ENCODE measurements at places on chromosomes 6 and 20.

DNA sequence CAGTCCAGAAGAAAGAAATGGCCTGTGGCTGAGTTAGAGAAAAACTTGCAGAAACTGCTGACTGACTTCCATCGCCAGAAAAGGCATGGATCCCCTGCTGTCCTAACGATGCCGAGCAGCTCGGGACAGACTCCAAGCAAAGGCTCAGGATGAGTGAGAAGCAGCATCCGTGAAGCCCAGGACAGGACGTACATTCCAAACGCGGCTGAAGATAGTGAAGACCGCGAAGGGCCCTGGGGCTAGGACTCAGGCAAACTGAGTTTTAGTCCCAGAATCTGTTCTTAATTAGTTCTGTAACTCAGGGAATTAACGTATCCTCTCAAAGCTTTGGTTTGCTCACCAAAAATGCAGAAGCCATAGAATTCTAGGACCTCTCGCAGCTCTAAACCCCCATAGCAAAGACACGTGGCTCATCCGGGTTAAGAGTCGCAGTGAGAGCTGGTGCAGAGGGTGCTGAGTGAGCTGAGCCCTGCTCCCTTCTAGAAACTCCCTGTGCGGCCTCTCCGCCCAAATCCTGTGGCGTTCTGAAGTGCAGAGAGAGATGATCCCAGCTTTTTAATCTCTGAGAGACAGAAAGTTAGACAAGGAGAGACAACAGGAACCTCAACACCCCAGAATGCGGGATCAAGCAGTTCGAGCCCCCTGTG, 132.9 kb upstream of the THBS2 start:
- DNase-seq = no peak

DNA sequence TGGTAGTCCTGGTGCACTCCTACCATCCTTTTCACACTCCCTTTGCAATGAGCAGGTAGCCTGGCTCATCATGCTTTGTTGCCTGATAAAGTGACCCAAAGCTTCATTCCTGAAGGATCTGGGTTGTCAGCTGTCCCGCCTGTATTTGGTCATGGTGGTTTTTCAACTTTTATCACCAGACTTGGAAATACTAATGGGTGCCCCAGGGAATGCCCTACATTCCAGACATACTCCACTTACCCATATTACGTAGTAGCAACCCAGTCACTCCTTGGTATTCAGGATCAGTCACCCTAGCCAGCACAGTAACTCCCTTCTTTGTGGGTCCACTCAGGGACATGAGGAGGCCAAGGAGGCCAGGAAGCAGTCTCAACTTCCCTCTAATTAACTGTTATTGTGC, 199.2 kb downstream of the MAFB start:
- no peak for DNase-seq

GRCh38 chr20:47057661-47058060, 163.0 kb downstream of the EYA2 start:
- DNase-seq = no peak

- no peak for DNase-seq
Measured at GRCh38 chr6:144317736-144318135, 32.6 kb downstream of the UTRN start.

- DNase-seq = no peak
Measured at GRCh38 chr6:87700397-87701343, 1.4 kb downstream of the AKIRIN2 start.

DNA sequence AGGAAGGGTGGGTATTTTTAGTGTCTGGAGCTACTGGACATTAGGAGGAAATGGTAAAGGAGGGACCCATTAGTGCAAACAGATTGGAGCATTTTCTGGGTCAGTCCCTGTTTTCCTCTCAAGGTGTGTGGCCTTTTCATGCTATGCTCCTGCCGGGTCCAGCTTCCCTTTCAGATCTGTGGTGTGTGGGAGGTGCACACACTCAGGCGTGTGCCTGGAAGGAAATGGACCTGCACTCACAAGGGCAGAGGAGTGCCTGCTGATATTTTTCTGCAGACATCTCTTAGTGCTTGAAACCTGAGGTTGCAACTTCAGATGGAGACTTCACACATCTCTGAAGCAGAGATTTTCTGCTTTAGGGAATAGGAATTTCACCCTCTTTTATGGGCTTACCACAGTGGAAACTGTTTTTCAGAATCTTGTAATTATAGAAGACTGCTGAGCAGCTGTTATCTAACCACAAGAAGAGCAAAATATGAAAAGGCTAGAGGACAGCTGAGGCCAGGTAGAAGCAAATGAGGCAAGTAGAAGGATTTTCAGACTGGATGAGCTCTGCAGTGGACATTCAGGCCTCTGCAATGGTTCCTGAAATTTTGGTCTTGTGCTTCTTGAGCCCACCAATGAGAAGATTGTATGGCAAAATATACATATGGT, 764.3 kb downstream of the QKI start:
- DNase-seq = no peak

- DNase-seq = no peak
Measured at GRCh38 chr6:104698979-104699378, 160.7 kb downstream of the HACE1 start.

- DNase-seq = peak; percentile 61
Measured at GRCh38 chr20:10653599-10654249, 20.1 kb downstream of the JAG1 start.

- peak; percentile 58 for DNase-seq
Measured at GRCh38 chr6:109440331-109441068, at the start of the genes PPIL6 and SMPD2. Gene PPIL6, minus strand, starts transcription at chr6:109440628. Its CDS starts 38 bp downstream, at chr6:109440590. Gene SMPD2, plus strand, starts transcription at chr6:109440724. Its CDS starts 398 bp downstream, at chr6:109441122.

DNA sequence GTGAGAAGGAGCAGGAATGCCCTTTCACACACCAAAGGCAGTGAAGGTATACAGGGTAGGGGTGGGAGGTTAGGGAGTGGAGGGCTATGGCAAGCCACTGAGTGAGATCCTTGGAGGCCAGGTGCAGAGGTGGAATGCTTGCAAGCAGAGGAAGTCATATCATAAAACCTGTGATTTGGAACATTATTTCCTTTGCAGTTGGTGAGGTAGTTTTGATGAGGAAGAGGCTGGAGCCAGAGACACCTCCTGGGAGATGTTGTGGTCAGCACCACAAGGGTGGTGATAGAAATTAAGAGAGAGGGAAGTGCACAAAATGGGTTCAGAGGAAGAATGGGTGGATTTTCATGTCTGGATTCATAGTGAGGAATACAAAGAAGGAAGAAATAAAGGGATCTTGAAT, 73.0 kb downstream of the PLCB4 start:
- DNase-seq = no peak

DNA sequence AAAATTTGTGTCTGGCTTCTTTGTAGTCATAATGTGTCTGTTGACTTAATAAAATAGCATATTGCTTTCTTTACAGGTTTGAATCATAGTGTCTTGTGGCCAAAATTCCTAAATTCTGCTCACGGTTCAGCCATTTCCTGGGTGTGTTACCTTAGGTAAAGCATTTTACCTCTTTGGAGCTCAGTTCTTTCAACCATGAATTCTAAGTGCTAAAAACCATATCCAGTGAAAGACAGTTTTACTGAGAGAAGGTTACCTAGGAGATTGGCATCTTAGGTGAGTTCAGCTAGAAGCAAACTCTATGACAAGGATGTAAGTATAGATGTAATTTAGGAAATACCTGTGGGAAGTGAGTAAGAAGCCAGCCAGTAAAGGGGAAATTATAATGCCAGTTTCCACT, 20.7 kb downstream of the CRYBG1 start:
- no peak for DNase-seq

GRCh38 chr20:8647961-8648441, 420.9 kb upstream of the PLCB4 start:
- DNase-seq = no peak

DNA sequence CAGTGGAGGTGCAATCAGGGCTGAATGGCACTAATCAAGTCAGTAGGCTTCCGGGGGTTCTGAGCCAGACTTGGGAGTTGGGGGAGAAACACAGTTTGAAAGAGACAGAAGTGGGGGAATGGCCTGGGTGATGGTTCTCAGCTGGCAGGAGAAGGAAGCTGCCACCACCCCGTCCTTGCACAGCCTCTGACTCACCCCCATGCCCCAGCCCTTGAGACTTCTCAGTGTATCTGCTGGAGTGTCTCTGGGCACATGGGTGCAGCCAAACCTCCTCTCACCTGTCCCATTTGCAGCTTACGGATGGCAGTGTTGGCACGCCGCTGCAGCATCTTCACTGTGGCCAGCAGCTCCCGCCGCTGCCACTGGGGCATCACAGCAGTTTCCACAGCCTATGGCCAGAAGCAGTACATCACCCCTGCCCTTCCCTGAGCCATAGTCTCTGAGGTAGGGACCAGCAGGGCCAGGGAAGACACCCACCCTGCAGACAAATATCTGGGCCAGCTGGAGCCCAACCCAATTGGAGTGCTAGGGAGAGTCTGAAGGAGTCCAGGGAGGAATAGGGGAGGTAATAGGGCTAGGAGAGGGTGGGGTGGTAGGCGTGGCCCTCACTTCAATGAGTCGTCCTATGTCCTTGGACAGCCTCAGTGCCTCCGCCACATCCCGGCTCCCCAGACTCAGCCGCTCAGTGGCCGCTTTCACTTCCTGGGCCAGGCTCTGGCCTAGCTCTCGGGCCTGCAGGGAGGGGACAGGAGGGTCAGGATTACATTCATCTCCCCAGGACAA, 11.2 kb downstream of the AARS2 start:
- no peak for DNase-seq

- no peak for DNase-seq
Measured at GRCh38 chr6:44263354-44264100, 1.8 kb downstream of the NFKBIE start.

DNA sequence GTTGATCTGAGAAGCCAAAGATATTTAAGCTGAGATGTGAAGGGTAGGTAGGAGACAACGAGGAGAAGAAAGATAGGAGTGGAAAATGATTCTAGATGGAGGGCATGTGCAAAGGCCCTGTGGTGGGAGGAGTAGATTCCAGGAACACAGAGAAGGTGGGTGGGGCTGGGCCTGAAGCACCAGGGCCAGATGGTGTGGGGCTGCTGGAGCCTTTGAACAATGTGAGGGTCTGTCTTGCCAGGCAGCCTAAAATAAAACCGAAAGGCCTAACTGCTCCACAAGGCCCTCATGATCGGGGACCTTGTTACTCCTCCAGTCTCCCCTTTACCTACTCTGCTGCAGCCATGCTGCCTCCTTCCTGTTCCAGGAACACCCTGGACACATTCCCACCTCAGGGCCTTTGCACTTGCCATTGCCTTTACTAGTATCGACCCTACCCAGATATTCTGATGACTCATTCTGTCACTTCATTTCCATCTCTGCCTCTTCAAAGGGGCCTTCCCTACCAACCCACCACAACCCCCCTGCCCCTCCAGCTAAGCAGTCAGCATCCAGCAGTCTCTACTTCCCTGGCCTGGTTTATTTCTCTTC, 20.0 kb downstream of the FAM110A start:
- no peak for DNase-seq

GRCh38 chr20:32485770-32486478, 99.2 kb downstream of the NOL4L start:
- no peak for DNase-seq

DNA sequence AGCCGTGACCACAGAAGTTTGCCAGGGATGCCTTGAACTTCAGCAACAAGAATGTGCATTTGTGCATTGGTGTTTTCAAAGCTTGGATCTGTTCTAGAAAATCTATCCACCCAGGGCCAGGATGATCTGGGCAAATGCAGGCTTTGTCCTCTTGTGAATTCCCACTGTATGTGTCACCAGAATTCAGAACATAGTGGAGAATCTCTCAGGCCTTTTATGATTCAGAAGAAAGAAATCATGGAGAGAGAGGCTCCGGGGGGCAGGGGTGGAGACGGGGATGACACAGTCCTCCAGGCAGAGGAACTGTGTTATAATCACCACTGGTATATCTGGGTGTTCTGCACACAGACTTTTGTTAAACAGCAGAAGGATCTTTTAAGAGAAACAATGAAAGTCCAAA, 304.1 kb downstream of the CDH4 start:
- DNase-seq = peak; percentile 79

DNA sequence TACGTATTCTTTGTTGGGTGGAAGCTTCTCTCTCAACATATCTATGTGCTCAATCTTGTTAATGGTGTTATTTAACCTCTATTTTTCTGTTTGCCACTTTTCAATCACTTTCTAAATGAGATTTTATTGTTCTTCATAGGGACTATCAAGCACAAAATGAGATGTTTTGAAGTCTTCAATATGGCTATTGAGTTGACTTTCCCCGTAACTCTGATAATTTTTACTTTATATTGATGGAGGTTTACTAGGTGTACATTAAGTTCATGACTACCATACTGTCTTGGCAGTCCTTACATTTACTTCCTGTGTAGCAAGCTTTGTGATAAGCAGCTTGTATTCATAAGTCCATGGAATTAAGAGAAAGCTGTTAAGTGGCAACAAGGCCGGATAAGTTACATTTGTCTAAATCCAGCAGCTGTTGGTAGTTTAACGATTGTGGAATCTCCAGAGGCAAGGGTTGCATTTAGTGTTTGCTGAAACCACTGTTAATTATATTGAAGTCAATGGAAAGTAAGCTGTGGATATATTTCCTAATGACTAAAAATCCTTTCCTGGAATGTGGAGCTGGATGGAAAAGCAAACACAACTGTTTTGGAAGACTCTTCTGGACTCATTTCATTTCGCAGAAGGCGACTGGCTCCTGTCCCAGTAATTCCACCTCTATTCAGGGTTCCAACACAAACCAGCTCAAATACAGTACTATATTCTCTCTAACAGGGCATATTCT, 57.3 kb upstream of the SMIM29 start:
- DNase-seq = no peak

DNA sequence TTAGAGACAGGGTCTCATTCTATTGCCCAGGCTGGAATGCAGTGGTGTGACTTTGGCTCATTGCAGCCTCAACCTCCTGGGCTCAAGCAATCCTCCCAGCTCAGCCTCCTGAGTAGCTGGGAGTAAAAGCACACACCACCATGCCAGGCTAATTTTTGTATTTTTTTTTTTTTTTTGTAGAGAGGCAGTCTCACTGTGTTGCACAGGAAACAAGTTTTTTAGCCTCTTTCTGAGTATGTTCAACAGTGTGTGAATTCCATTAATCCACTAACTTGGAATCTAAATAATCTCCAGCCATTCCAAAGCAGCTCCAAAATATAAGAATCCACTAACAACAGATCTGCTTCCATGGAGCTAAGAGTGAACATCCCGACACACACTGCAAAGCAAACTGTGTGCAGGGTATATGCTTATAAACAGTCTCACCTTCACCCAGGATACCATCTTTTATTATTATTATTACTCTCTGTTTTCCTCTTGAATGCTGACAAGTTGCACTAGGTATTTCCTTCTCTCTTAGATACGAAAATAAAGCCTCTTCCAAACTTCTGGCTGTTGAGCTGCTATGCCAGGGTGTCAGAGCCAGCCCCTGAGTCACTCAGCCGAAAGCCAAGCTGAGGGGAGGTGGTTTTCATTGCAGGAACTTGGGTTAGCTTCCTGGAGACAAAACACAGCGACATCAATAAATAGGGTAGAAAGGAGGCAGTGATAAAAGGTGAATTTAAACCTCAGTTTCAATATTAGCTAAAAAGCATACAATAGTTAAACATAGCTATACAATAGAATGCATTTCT, 264.9 kb downstream of the HIVEP2 start:
- DNase-seq = no peak

- no peak for DNase-seq
Measured at GRCh38 chr20:13147971-13148370, 73.1 kb upstream of the ISM1 start.

- no peak for DNase-seq
Measured at GRCh38 chr6:93398723-93399122, 20.6 kb downstream of the EPHA7 start.

GRCh38 chr20:37315021-37315451, 25.6 kb downstream of the MANBAL start:
- peak; percentile 51 for DNase-seq

GRCh38 chr20:51159303-51159702, 136.4 kb upstream of the KCNG1 start:
- DNase-seq = no peak

Data from AG04450 (cell line).